GM12892 (cell line): ENCODE measurements at places on chromosomes 2 and 18.
A peak's percentile ranks its signal among the peaks of the same experiment; 100 is the strongest.

DNA sequence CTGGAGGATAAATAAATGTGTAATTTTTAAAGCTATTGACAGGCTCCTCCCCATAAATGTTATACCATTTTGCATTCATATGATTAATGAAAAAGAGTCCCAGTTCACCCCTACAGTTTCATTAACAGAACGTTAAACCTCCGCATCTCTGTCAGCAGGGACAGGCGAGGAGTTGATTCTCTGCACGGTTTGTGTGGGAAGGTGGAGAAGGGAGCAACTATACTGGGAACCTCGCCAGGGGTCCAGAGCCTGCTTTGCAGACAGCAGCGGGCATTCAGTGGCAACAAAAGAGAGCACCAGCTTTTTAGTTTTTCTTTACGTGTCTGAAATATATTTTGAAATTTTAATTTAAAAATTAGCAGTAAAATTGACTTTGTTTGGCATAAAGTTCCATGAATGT, 101.4 kb downstream of the FARSB start:
- DNase-seq = no peak

GRCh38 chr18:68017385-68017784, 500.9 kb upstream of the DSEL start:
- no peak for DNase-seq

- no peak for DNase-seq
Measured at GRCh38 chr2:147679191-147679954, 165.5 kb upstream of the ACVR2A start.

- DNase-seq = peak; percentile 28
Measured at GRCh38 chr2:55049821-55050099, 491 bp downstream of the RTN4 start.
